ENCODE measurements at places on chromosomes 13 and 19.

GRCh38 chr13:39516096-39516495 lies 86.9 kb downstream of the LHFPL6 start:
- DNase-seq, result no peak

DNA sequence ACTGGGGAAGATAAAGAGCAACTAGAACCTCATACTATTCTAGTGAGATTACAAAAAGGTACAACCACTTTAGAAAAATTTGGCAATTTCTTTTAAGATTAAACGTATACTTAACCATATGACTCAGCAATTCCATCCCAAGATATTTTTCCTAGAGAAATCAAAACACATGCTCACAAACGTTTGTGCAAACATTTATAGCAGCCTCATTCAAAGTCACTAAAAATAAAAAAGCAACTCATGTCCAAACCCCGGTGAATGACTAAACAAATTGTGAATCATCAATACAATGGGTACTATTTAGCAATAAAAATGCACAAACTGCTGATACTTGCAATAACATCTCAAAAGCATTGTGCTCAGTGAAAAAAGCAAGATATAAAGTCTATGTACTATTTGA lies 121.5 kb downstream of the FRY start:
- DNase-seq, result no peak

- no peak for DNase-seq
These were observed 12.3 kb downstream of the RFXAP start for GRCh38 chr13:36831291-36831690.

GRCh38 chr13:24888291-24888931 lies 124.4 kb downstream of the RNF17 start:
- DNase-seq, result no peak

DNA sequence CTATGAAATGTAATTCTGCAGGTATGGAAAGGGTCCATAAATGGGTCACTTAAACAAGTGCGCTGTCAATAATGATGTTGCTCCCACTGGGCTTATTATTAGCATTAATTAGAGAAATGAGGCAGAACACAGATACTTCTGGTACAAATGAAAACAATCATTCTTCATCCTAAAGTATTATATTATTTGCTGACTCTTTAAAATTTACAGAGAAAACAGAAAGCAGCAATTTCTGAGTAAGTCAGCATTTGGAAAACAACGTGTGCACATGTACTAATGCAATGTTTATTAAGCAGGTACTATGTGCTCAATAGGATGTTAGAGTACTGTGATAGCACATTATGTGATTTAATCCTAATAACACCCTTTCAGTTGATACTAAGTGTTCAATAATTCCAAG lies 2.4 kb upstream of the ZNF676 start:
- no peak for DNase-seq

- no peak for DNase-seq
These were observed 3.4 kb upstream of the USF2 start for GRCh38 chr19:35265126-35265899.

DNA sequence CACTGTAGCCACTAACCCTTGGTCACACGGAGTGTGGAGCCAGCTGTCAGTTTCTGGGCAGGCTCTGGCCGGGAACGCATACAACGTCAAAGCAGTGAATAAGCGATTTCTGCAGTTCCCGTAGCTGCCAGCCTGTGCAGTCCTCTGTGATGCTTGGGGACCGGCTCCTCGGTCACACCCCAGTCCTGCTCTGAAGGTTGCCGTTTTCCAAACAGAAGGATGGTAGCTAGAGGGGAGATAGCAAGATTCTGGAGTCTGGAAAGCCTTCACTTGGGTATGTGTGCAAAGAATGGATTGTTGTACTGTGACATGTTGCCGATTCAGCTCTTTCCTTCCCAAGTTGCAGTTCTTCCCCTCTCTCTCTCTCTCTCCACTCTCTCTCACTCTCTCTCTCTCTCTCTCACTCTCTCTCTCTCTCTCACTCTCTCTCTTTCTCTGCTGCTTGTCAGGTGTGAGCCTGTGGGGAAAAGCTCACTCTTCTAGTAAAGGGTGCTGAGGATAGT lies 38.7 kb upstream of the C1QTNF9 start:
- DNase-seq, result peak; percentile 84

GRCh38 chr19:1455002-1455335 lies 5.0 kb downstream of the APC2 start:
- DNase-seq, result no peak

- DNase-seq, result no peak
These were observed 43.0 kb upstream of the HNRNPA1L2 start for GRCh38 chr13:52599037-52599847.

DNA sequence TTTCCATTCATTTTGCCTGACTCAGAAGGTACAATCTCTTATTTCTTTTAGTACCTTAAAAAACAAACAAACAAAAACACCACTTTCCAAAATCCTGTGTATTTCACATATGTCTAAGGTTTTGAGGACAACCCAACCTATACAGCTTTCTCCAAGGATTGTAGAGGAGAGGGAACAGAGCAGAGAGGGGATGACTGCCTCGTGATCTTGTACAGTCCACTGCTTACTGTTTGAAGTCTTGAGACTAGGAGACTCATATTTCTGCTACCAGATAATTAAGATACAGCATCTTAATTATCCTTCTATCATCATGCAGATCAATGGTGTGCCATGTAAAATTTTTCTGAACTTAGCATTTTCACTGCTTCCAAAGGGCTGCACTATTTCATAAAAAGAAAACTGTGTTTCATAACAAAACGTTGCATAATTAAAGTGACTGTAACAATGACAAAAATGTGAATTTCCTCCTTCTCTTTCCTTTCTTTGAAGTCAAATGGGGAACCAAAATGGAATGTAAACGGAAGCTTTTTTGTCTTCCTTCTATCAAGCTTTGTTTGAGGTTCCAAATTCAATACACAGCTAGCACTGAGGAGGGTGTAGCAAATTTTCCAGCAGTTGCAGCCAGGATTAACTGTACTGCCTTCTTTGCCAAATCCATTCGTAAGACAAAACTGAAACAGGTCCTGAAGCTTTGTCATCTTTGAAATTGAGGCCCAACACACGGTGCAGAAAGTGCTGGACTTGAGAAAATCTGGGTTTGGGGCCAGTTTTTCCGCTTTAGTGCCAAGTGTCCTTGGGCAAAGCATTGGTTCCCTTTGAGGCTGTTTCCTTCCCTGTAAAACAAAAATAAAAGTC lies 34.9 kb upstream of the RCBTB2 start:
- no peak for DNase-seq

GRCh38 chr19:41933693-41934426 lies 5.6 kb upstream of the ERFL start:
- no peak for DNase-seq

- DNase-seq, result no peak
These were observed 19.2 kb downstream of the ZNF787 start for GRCh38 chr19:56101746-56102535.

GRCh38 chr19:14375055-14375581 lies 6.1 kb upstream of the ADGRE5 start:
- peak; percentile 96 for DNase-seq

DNA sequence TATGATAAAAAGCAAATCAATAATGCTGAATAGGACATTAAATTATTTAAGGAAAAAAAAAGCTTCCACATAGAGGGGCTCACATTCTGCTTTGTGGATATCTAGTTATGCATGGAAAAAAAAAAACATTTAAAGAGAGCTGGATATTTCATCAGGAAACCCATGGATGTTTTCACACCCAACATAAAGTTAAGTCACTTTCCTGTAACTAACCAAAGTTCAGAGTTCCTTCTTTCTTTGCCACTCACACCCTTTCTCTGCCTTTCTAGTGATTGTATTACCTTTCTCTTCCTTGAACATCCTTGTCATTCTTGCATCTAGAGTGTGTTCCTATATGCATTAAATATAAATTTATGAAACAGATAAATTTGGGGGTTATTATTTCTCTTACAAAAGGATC lies 47.2 kb downstream of the RFXAP start:
- DNase-seq, result no peak

GRCh38 chr13:20666948-20667347 lies 36.6 kb upstream of the IL17D start:
- no peak for DNase-seq

DNA sequence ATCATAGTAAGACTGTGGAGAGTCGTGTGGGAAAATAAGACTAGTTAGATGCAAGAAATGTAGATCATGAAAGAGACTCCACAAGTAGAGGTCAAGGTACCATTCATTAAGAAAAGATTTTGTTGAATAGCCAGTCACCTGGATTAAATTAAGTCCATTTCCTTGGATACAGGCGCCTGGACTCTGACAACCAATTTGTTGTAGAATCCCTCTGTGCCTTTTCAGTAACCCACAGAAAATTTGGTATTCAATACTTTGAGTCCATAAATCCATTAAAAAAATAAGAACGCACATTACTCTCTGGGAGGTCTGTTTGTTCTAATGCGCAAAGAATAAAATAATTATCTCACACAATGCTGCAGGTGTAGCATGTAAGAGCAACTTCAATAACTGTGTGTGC lies 469.4 kb downstream of the KLF12 start:
- no peak for DNase-seq

- DNase-seq, result no peak
These were observed 46.3 kb downstream of the FREM2 start for GRCh38 chr13:38733146-38733545.

DNA sequence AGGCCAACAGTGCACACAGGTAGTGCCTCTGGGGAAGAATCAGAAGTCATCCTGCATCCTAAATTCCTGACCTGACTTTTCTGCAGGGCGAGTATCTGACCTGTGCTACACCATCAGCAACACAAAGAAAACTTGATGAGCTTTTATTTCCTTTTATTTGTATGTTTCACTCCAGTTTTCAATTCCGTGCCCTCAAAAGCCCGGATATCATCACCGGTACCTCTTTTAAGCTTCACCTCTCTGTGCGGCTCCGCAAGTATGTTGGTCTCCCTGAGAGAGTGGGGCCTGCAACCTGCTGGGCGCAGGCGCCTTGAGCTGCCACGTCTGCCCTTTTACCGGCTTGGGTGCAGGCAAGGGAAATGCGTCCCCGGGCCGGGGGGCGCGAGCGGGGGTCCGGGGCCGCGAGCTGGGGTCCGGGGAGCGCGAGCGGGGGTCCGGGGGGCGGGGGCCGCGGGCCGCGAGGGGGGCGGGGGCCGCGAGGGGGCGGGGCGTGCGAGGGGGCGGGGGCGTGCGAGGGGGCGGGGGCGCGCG lies 4.3 kb upstream of the DUXA start:
- peak; percentile 53 for DNase-seq

GRCh38 chr13:48504606-48505005 lies 28.3 kb downstream of the RCBTB2 start:
- DNase-seq, result no peak

- DNase-seq, result no peak
These were observed 130.2 kb upstream of the SPACA7 start for GRCh38 chr13:112245989-112246388.

- DNase-seq, result no peak
These were observed 99.0 kb downstream of the PCDH20 start for GRCh38 chr13:61316647-61317046.

DNA sequence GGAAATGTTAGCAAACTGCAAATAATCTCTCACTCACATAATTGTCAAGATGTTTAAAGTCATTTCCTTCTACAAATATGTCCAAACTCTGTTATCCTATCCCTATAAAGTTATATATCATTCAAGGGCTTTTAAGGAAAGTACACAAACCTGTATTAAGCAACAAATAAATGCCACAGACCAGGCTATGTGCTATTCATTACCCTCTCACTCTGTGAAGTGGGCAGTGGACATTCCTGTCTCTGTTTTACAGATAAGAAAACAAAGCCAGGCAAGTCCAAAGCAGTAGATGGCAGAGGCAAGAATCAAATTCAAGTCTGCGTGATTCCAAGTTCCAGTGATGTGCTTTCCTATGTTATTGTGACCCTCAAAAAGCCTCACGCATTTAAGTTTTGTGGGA lies 140.6 kb downstream of the LHFPL6 start:
- no peak for DNase-seq

DNA sequence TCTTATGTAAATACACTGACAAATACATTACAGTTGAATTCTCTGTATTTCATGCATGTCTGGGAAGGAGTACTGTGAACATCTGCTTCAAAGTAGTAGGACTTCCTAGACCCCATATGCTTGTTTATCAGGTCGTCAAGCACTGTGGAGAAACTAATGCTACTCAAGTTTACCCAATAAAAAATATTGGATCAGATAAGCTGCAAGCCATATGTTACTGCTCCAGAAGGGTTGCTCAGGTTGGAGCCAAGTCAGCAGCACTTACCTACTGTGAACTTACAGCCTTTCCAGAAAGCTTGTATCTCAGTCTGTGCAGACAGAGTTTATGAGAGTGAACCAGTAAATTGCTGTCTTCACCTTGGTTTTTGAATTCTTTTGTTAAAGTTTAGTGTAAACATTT lies 36.2 kb downstream of the SLAIN1 start:
- DNase-seq, result no peak

DNA sequence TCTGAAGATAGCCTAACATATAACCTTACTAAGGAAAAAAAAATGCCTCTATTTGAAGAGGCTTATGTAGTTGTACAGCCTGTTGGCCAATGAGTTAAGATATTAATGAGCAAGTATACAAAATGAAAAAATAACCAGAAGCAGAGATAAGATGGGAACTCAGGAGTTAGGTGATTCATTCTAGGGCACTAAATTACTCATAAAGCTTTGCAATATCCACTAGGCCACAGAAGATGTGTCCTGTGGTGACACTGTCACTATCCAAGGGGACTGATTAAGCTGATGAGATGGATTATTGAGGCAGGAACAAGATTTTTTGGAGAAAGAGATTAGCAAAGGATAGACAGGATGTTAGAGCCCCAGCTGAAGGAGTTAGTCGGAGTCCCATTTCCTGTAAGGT lies 99.6 kb downstream of the LIG4 start:
- no peak for DNase-seq

- no peak for DNase-seq
These were observed 1487.0 kb upstream of the SLC10A2 start for GRCh38 chr13:104553186-104553585.

DNA sequence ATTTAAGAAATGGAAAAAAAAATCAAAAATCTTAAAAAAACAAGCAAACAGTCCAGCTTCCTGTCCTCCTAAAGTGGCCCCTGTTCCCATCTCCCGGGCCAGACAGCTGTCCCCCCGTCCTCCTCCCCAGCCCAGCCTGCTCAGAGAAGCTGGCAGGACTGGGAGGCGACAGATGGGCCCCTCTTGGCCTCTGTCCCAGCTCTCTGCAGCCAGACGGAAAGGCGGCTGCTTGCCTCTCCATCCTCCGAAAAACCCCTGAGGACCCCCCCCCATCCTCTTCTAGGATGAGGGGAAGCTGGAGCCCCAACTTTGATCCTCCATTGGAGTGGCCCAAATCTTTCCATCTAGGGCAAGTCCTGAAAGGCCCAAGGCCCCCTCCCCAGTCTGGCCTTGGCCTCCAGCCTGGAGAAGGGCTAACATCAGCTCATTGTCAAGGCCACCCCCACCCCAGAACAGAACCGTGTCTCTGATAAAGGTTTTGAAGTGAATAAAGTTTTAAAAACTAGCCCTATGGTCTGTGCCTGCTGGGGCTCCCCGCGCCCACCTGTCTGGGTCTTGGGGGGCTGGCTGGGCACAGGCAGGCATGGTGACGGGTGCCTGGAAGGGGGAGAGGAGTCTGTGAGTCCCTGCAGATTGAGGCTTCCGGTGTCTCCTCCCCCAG lies 3.8 kb downstream of the GADD45GIP1 start:
- no peak for DNase-seq
